ENCODE measurements at places on chromosomes 1 and 21.

DNA sequence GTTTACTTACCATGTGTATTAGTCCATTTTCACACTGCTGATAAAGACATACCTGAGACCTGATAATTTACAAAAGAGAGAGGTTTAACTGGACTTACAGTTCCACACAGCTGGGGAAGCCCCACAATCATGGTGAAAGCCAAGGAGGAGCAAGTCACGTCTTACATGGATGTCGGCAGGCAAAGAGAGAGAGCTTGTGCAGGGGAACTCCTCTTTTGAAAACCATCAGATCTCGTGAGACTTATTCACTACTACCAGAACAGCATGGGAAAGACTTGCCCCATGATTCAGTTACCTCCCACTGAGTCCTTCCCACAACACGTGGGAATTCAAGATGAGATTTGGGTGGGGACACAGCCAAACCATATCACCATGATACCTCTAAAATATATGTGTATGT lies 39.3 kb upstream of the ERRFI1 start:
- no peak for DNase-seq

- DNase-seq = no peak
These were observed 6.8 kb downstream of the PSMB4 start for GRCh38 chr1:151406176-151406575.

DNA sequence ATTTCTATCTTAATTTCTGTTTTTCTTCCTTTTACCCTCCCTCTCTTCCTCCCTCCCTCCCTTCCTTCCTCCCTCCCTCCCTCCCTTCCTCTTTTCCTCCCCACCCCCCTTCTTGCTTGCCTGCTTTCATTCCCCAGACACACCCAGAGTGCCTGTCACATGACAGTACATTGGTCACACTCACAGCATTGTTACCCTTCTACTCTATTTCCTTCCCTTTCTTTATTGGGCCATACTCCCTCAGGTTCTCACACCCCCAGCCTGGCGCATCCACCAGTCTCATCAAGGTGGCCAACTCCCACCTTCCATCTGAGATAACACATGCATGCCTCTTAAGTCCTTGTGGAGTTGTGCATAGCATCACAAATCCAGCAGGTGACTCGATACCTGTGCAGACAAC lies 10.9 kb downstream of the TMPRSS3 start:
- no peak for DNase-seq

GRCh38 chr1:89771991-89772560 lies 48.8 kb upstream of the LRRC8D start:
- no peak for DNase-seq

DNA sequence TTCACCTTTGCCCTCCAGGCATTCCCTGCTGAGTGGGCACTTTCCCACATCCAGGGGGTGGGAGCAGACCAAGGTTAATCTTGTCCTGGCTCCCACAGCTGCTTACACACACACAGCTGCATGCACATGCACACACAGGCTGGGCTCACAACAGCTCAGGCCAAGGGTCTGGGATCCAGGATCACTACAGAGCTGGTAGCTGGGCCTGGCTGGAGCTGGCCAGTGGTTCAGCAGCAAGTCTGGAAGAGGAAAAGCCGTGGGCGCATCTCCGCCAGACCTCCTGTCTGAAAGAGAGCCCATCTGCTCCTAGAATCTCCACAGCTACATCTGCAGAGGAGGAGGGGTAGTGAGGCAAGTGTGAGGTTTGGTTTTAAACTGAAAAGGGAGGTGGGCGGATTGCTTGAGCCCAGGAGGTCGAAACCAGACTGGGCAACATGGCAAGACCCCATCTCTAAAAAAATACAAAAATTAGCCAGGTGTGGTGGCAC lies 3.8 kb downstream of the CDK18 start:
- peak; percentile 77 for DNase-seq

- DNase-seq = no peak
These were observed 151.7 kb downstream of the CDC42BPA start for GRCh38 chr1:227166559-227166958.

DNA sequence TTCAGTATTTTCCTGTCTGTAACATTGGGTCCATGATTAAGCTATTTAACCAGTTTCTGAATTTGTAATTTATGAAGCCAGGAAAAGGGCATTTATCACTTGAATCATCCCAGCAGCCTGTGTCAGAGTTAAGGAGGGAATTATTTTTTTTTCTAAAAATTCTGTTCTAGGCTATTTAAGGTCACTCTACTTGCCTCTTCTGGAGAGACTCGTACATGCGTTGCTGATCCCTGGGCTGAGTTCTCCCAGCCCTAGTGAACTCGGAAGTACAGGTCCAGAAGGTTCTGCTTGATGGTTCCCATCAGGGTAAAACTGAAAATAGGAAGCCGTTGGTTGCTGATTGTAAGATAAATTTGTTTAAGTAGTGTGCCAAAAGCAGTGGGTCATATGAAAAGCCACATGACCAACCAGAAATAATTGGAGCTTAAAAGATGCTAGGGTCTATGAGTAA lies 90.7 kb downstream of the GPR88 start:
- peak; percentile 13 for DNase-seq

DNA sequence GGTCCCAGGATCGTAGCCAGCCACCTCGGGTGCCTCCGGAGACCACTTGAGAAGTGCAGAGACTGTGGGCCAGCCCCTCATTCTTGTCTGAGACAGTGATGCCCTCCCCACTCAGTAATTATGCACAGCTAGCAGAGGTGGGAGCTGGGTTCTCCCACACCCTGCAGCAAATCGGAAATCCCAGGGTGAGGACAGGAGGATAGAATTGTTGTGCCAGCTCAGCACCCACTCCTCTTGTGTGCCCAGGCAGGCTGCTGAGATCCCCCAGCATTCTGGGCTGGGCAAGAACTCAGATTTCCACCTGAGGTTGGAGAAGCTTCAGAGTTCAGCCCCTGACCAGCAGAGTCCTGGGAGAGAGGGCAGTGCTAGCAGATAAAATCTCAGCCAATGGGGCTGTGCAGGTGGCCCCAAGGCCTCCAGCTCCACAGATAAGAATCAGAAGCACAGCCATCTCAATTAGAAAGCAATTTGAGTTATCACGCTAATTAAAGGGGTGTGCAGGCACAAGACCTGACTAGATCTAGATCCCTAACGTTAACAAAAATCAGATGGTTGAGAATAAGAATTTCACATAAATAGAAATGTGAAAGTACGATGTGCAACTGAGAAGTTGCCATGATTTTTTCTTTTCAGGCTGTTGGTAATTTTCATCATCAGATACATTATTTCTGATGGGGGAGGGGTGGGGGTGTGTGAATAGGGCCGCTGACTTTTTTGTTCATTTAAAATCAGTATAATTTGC lies 45.5 kb upstream of the IRF2BP2 start:
- DNase-seq = no peak

DNA sequence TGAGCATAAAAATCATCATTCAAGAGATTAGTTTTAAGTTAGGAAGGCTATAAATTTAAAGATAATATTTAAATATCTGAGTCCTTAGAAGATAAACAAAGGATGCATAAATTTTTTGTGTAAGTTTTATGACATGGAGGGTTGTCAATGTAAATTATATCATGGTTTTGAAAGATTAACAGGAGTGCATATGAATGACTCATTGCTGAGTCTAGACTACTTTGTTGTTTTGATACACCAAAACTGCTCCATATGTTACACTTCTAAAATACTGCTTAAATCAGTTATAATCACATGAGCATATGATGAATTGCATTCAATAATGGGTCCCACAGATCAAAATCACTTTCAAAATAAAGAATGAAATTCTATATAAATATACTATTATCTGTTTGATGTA lies 312.5 kb downstream of the KCNT2 start:
- peak; percentile 69 for DNase-seq

- DNase-seq = no peak
These were observed 424.2 kb downstream of the PLA2G4A start for GRCh38 chr1:187252923-187253322.

DNA sequence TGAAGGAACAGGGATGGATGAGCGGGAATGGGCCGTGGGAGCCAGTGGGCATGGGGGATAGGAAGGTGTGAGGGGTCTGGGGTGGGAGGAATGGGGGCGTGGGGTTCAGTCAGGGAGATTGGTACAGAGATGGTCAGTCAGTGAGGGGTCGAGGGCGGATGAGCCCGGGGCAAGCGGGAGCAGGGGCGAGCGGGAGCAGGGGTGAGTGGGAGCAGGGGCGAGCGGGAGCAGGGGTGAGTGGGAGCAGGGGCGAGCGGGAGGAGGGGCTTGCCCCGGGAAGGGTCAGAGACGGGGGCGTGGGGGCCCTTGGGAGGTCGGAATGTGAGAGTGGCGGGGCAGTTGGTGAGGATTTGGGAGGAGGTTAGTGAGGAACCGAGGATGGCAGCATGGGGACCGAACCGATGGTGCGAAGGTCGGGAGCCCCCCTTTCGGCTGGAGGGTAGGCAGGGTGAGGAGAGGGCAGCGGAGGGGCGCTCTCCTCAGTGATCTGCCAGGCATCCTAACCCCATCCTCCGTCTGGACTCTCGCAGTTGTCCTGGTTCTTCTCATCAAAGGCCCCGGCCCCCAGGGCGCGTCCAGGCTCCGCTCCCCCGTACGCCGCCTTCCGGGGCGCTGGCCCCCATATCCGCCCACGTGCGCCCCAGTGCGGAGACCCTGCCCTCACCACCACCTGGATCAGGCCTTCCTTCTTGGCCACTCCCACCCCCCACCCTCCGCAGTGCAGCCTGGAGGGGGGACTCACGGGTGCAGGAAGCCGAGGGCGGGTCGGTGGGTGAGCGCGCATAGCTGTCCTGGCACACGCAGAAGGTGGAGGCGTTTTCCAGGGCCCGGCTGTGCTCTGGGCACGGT lies 11.2 kb downstream of the EPHA10 start:
- DNase-seq = no peak

- DNase-seq = no peak
These were observed 10.5 kb upstream of the ARF1 start for GRCh38 chr1:228071839-228072657.

DNA sequence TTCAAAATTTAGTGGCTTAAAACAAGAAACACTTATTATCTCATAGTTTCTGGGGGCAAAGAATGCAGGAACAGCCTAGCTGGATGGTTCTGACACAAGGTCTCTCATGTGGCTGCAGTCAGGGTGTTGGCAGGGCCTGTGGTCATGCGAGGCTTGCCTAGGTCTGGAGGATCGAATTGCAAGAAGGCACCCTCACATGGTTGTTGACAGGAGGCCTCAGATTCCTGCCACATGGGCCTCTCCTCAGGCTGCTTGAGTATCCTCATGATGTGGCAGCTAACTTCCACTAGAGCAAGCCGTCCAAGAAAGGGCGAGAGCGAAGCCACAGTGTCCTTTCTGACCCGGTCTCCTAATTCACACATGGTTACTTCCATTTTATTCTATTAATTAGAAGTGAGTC lies 6.2 kb upstream of the NRIP1 start:
- DNase-seq = no peak

GRCh38 chr1:161676441-161676840 lies 13.5 kb downstream of the FCGR2B start:
- no peak for DNase-seq

DNA sequence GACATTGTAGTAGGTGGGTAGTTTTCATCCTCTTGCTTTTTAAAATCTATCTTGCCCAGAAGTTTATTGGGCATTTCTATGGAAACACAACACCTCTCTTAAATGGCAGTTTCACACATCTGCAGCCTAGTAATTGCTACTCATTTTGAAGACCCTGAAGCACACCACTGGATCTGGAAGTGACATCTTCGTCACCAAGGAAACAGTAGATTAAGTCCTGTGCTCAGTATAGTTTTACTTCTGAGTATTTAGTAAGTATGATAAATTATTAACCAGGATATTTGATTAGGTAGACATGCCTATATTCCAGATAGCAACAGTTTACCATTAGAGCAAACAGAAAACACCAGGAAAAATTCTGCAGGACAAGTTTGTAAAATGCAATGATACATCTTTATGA lies 48.7 kb downstream of the UCK2 start:
- DNase-seq = no peak
